ENCODE measurements at places on chromosomes 12 and 14.
A peak's percentile ranks its signal among the peaks of the same experiment; 100 is the strongest.

DNA sequence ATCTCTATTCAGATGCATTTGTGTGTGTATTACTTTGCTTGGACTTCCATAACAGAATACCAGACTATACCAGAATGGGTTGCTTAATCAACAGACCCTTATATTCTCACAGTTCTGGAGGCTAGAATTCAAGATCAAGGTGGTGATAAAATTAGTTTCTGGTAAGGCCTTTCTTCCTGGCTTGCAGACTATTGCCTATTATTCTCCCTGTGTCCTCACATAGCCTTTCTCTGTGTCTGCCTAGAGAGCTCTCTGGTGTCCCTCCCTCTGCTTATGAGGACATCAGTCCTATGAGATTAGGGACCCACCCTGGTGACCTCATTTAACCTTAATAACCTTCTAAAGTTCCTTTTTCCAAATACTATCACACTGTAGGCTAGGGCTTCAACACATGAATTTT lies 106.0 kb downstream of the FAR2 start:
- DNase-seq, result no peak

GRCh38 chr12:131732996-131733615 lies 22.2 kb downstream of the SFSWAP start:
- no peak for DNase-seq

- no peak for DNase-seq
Observed at GRCh38 chr14:58484176-58484575, 56.7 kb downstream of the KIAA0586 start.

- DNase-seq, result peak; percentile 14
Observed at GRCh38 chr12:54439521-54440255, 20.6 kb upstream of the ITGA5 start.

DNA sequence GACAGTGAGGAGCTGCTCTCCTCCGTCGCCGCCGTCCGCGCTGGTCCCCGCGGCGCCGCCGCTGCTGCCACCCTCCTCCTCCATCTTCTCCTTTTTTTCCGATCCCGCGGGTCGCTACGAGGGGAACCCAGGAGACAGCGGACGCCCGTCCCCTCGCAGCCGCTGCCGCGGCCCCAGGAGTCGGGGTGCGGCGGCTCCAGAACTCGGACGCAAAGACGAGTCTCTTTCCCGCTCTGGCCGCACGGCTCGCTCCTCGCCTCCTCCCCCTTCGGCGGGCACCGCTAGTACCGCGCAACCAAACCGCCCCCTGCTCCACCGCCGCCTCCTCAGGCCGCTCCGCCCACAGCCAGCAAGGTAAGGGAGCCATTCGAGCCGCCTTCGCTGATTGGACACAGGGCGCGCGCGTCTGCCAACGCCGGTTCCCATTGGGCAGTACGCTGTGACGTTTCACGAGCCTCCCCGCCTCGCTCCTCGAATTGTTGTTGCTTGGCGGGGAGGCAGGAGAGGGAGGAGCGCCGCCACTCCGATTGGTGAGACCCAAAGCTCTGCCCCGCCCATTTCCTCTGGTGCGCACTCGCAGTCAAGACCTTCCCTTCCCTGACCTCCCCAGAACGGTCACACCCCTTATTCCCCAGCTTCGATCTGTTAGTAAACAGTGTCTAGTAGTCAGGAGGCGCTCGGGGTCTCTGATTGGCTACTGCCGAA lies at the start of gene RPS6KA5:
Gene RPS6KA5 (minus strand): TSS at position 291 of the 705 bp plus-strand sequence. CDS start 207 bp downstream, at position 84.
- DNase-seq, result peak; percentile 100

- peak; percentile 73 for DNase-seq
Observed at GRCh38 chr12:82593901-82594396, 92.8 kb upstream of the TMTC2 start.

GRCh38 chr12:89679631-89680030 lies 29.0 kb downstream of the ATP2B1 start:
- DNase-seq, result no peak

- DNase-seq, result peak; percentile 85
Observed at GRCh38 chr14:90396341-90397339, at the start of gene CALM1. TSS of gene CALM1 (plus strand) at chr14:90397029. CDS start at chr14:90397231, 202 bp downstream.

- no peak for DNase-seq
Observed at GRCh38 chr14:87186737-87187136, 806.2 kb downstream of the GALC start.

DNA sequence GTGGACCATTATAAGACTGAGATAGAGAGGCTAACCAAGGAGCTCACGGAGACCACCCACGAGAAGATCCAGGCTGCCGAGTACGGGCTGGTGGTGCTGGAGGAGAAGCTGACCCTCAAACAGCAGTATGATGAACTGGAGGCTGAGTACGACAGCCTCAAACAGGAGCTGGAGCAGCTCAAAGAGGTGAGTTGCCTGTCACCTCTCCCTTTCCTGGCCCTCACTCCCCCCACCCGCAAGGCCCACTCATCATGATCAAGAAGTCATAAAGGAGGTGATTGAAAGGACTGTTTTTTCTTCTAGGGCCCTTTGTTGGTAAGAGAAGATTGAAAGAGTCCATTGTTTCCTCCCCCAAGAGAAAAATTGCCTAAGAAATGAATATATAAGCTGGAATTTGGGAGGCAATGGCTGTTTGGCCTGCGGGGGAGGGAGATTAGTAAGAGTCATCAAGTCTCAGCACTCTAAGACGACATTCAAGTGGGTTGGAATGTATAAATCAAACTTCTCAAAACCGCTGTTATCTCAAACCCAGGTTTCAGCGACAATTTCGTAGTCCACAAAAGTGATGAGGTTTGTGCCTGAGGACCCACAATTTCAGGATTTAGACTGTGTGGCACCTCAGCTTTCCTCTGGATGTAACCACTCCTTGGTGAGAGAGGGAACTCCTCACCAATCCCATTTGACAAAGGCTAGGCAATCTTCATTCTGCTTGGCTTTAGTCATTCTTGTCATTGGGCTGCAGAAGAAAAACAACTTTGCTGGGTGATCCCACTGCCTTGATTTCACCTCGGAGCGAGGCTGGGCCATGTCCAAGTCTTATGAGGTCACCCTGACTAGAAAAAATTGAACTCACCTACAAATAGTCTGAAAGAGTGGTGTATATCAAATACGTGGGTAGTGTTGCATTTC lies 966 bp downstream of the BICD1 start:
- no peak for DNase-seq

DNA sequence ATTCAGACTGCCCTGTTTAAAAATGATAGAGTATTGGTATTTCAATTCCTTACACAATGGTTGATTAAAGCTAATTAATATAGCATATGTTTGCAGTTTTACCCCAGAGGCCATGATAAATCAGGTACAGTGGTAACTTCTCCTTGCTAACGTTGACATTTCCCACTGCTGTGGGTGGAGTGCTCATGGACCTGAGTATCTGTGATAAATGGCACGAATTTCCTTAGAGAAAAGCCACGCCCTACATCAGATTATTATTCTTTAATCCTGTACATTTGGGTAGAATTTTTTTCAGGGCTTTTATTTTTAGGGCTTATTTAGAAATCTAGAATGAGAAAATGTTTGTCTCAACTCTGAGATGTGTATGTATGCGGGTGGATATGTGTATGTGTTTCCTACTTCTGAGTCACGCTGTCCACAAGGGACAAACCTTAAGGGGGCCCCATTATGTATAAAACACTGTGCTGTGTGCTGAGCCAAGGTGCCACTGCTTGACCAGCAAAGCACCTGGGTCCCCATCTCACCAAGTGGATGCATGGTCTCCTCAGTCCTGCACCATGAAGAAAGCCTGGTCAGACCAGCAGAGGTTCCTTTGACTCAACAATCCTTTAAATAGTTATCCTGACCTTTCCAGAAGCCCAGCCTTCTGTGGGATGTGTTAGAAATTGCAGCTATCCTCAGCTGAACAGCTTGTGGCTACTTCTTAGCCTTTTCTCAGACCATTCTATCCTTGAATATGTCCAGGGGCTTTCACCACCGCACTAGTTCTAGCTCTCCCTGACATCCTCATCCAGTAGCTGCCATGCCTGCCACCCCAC lies 57.9 kb upstream of the STK38L start:
- DNase-seq, result no peak

DNA sequence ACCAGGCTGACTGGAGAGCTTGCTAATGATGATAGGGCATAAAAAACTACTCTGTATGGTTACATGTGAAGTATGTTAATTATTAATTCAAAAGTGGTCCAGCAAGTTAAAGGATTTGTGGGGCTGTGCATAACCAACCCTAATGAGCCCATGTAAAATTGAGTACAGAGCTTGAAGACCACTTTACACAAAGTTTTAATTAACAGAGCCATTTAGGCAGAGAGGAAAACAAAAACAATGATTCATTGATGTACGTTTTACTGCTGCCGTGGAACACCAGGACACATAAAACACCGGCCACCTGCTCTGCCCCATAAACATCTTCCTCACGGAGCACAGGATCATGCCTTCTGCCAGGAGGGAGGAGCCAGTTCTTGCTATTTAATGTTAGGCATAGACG lies 83.5 kb downstream of the RIMBP2 start:
- no peak for DNase-seq

GRCh38 chr12:84912198-84913128 lies at the start of gene SLC6A15:
TSS of gene SLC6A15 (minus strand) at chr12:84912799. CDS start at chr12:84892120, 20,679 bp downstream.
- peak; percentile 74 for DNase-seq

- DNase-seq, result no peak
Observed at GRCh38 chr12:120798696-120799095, 73.1 kb downstream of the ACADS start.

DNA sequence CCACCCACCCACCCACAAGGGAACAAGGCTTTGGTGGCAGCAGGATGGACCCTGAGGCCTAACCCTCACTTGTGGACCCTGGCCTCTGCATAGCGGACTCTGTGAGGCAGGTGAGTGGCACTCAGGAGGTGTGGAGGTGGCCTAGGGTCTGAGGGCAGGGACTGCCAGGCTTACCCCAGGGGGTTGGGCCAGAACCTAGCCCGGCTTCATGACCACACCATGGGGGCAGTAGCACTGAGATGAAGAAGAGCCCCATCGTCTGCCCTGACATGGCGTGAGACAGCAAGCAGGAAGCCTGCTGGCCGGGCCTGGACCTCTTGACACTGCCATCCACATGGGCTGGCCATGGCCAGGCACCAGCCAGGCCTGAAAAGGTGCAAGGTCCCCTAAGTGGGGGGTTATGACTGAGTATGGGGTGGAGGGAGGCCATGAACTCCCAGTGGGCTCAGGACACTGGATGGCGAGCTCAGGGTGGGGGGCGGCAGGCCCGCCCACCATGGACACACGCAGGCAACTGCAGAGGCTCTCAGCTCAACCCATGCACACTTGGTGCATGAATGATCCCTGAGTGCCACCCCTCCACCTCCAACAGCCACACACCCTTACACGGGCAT lies 29.3 kb downstream of the JAG2 start:
- no peak for DNase-seq

DNA sequence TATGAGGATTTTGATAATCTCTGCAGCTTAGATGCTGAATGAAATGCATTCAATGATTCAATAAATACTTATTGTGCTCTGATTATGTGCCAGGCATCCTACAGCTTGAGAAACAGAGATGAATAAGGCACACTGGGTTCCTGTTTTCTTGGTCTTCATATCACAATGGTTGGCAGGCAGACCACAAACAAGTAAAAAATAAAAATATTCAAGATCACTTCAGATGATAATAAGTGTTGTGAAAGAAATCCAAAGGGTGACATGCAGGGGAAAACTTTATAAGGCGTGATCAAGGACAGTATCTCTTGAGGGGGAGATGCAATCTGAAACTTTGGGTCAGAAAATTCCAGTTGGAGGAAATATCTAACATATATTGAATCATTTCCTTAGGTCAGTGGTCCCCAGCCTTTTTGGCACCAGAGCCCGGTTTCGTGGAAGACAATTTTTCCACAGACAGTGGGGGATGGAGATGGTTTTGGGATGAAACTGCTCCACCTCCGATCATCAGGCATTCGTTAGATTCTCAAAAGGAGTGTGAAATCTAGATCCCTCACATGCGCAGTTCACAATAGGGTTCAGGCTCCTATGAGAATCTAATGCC lies 73.7 kb upstream of the RAP1B start:
- no peak for DNase-seq

DNA sequence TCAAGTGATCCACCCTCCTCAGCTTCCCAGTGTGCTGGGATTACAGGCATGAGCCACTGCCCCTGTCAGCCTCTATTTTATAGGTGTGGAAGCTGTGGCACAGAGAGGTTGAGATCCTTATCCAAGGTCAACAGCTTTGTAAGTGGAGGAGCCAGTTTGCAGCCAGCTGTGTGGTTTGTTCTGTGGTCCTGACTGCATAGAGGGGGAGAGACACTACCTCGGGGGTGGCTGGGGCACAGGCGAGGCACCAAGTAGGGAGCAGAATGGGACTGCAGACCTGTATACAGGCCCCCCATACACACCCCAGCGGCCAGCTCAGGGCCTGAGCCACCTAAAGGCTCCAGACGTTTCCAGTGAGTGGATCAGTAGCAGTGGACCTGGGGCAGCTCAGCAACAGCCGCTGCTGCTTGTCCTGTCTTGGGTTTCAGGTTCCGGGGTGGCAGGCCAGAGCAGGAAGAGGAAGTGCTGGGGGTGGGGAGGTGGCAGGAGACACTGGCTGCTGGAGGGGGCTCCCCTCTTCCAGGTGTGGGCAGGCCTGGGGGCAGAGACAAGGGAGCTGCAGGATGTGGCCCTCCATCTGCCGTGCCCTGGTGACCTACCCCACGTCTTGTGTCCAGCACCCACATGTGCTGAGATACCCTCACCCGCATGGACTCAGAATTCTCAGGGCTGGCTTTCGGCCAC lies 11.0 kb downstream of the ORAI1 start:
- no peak for DNase-seq

GRCh38 chr12:66275040-66275439 lies 27.3 kb upstream of the HELB start:
- no peak for DNase-seq

GRCh38 chr12:118357257-118358007 lies 15.3 kb downstream of the TAOK3 start:
- no peak for DNase-seq

GRCh38 chr12:95789126-95790032 lies 1.2 kb downstream of the NTN4 start:
- no peak for DNase-seq

DNA sequence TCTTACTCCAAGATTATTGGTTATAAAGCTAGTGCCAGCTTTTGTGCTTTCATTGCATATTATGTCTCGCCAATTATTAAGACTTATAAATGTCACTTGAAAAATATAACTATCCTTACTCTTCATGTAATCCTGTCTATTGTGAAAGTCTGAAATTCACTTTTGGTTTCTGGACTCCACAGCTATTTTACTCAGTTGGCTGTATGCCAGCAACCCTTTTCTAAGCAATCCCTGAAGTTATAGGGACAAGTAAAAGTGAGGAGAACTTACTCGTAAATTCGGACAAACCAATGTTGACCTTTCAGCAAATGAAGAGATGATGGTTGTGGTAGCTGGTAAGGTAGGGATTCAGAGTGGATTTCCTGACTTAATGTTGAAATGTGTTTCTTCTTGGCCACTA lies 196.3 kb downstream of the NPAS3 start:
- no peak for DNase-seq

- DNase-seq, result no peak
Observed at GRCh38 chr14:28121512-28122297, 644.9 kb upstream of the FOXG1 start.

GRCh38 chr12:115172521-115172920 lies 488.5 kb upstream of the TBX3 start:
- DNase-seq, result no peak

DNA sequence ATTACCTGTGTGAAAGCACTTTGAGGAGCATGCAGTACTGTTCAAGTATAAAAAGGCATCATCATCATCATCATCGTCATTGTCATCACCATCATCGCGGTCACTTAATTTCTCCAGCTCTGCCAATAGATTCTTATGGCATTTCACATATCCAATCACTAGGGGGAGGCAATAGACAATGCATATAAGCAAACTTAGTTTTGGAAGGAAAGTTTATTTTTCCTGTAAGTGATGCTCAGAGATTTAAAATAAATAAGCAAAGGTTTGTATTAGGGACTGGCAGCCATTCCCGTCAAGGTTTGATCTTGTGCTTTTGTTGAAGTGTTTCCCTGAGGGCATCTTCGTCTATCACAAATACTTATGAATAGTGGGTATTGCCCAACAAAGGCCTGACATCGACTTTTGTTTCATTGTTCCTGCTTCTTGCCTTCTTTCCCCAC lies 127.4 kb downstream of the KTN1 start:
- DNase-seq, result no peak

All from DMS 273 treated with DMSO at 0.1 percent for 48 hours (cell line).